Myocyte (in vitro differentiated cells): ENCODE measurements at places on chromosomes 16 and 17.

- DNase-seq, result no peak
These were observed 14.3 kb downstream of the CCDC40 start for GRCh38 chr17:80050706-80051105.

DNA sequence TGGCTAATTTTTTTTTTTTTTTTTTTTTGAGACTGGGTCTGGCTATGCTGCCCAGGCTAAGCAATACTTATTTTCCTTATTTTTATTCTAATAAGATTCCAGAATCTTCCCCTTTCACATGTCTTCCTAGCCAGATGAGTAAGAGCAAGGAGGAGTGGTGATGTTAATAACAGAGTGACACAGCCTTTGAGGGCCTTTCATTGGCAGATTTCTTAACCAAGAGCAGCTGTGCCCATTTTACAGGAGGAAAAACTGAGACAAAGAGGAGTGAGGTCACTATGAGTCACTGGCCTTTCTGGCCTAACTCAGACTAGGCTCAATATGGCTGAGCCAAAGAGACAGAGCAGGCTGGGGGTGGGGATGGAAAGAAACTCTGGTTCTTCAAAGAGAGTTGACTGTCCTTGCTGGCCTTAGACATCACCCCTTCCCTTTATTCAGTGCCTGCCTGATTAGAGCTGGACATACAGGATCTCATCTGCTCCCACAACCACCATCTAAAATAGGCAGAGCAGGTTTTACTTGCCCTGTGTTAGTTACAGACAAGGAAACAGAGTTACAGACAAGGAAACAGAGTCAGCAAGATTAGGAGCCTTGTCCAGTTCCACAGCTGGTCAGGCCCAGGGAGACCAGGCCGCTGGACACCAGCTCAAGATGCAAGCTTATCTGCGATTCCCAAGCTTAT is 50.0 kb upstream of the TOB1 start:
- no peak for DNase-seq

GRCh38 chr17:44001461-44001920 is 2.9 kb upstream of the NAGS start:
- no peak for DNase-seq

DNA sequence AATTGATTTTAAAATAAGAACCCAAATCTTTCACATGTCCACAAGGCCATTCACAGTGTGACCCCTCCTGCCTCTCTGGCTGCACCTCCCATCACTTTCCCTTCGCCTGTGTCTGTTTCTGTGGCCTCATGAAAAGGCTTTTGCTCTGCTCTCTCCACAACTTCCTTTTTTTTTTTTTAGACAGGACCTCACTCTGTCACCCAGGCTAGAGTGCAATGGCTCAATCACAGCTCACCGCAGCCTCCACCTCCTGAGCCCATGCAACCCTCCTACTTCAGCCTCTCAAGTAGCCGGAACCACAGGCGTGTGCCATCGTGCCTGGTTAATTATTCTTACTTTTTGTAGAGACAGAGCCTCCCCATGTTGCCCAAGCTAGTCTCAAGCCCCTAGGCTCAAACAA is 197.1 kb downstream of the ABCC12 start:
- DNase-seq, result no peak

DNA sequence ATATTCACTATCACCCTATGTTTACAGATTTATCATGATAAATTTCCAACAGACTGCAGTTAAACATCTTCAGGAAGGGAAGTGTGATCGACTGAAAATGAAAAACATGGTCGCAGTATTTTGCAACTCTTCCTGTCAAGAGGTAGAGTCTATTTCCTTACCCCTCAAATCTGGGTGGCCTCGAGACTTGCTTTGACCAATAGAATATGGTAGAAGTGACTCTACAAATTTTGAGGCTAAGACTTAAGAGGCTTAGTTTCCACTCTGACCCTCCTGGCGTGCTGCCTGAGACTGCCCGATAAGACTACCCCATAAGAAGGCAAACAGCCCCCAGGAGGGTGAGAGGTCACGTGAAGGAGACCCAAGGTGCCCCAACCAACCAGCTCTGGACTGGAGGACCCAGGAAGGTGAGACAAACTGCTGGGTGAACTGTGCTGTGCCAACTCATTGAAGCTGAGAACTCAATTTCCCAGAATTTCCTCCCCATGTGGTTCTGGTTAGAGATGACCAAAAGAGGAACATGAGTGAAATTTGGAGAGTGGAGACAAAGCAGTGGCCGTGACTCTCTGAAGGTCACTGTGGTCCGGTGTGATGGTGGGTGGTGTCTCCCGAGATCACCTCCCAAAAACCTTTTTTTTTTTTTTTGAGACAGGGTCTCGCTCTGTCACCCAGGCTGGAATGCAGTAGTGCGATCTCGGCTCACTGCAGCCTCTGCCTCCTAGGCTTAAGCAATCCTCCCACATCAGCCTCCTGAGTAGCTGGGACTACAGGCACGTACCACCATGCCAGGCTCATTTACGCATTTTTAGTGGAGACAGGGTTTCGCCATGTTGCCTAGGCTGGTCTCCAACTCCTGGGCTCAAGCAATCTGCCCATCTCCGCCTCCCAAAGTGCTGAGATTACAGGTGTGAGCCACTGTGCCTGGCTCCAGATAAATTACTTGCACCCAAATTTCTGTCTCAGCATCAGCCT is 38.2 kb upstream of the LITAF start:
- no peak for DNase-seq

- no peak for DNase-seq
These were observed 57.7 kb upstream of the MAP3K14 start for GRCh38 chr17:45374501-45374900.

DNA sequence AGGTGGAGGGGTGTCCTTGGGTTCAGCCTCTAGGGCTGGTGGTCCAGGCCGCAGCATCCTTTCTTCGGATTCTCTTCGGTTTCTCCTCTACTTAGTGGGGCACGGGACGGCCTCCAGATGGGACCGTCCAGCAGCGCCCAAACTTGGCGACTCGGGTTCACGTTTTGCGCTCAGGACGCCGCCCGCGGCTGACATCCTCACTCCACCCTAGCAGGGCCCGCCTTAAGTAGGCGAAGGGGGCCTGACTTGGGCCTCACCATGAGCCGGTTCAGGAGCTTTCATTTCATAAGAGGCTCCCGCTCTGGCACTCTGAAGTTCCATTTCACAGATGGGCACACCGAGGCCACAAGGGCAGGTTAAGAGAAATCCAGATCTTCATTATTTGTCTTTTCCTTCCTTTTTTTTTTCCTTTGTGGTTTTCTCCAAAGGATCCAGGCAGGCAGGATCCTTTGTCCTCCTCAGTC is 141.2 kb downstream of the SEC14L1 start:
- no peak for DNase-seq

GRCh38 chr16:22677024-22677830 is 136.7 kb upstream of the HS3ST2 start:
- DNase-seq, result no peak

DNA sequence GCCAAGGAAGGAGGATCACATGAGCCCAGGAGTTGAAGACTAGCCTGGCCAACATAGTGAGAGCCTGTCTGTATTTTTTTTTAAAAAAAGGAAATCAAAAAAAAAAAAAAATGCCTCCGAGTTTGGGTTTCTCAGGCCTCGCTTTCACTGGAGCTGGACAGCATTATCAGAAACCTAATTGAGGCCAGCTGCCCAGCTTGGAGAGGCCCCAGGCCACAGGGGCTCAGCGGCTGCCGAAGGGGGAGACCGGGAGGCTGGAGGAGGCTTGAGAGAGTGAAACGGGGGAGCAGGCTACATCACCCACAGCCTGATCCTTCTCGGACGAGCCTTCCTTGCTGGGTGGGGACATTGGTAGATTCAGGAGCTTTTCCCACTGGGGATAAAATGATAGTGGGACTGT is 5.1 kb downstream of the TTYH2 start:
- DNase-seq, result no peak

DNA sequence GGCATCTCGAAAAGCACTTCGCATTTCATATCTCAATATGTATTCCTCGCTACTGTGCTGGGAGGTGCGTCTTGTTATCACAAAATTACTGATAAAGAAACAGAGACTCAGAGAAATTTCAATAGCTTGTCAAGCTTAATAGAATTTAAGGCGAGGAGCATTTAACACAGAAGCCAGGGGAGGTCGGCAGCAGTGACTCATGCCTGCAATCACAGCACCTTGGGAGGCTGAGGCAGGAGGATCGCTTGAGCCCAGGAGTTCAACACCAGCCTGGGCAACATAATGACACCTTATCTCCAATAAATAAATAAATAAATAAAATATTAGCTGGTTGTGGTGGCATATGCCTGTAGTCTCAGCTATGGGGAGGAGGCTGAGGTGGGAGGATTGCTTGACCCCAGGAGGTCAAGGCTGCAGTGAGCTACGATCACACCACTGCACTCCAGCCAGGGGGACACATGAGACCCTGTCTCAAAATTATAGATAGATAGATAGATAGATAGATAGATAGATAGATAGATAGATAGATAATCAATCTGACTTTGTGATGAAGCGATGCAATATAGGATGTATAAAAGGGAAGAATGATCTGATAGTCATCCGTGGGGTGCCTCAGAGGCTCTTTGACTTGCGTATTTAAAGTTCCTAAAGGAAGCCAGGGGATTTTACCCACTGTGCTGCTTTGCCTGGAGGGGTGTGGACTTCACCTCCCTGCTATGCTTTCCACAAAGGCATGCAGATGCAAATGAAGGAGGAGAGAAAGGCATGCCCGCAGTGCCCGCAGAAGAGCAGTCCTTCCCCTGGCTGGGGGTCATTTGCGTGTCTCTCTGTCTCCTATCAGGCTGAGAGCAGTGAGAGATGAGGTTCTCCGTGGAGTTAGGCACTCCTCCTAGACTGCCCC is 15.9 kb upstream of the USP10 start:
- DNase-seq, result no peak

- no peak for DNase-seq
These were observed 50.7 kb upstream of the DOC2B start for GRCh38 chr17:231966-232807.

DNA sequence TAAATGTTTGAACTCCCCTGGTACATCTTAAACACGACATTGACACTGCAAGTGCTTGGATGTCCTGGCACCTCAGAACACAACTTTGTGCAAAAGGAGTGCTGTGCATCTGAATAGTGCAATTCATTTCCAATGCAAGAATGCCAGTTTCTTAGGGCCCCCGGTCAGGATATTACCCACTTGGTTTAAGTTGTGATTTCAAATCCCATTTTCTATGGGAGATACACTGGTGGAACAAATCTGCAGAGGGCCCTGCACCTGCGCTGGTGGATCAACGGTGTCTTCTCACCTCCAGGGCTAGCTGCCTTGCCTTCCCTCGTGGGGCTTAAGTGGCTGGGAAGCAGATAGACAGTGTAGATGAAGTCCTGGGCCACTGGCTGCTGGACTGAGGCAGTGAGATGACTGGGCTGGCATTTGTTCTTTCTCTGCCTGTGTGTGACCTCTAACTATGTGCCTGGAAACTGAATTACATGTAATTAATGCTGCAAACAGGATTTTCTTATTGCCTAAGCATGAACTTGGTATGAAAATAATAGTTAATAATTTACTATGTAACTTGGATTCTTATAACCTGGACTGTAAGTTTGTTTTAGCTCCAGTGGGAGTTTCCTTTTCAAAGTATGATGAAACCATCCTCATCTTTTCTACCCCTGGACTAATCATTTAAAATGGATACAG is 20.9 kb downstream of the HAPSTR1 start:
- DNase-seq, result no peak

- no peak for DNase-seq
These were observed 41.8 kb downstream of the NLRC5 start for GRCh38 chr16:57031156-57031555.

GRCh38 chr17:20927308-20927977 is 115.4 kb downstream of the USP22 start:
- DNase-seq, result no peak

- no peak for DNase-seq
These were observed 89.6 kb downstream of the RBFOX3 start for GRCh38 chr17:79521225-79521624.

- DNase-seq, result peak; percentile 90
These were observed 483.5 kb downstream of the CDH13 start for GRCh38 chr16:83110269-83110668.

- DNase-seq, result peak; percentile 77
These were observed 1.2 kb upstream of the COG1 start for GRCh38 chr17:73191443-73192205.

- DNase-seq, result peak; percentile 86
These were observed at the start of gene ELOB for GRCh38 chr16:2777231-2777902. Gene ELOB (minus strand): TSS chr16:2777280. CDS start chr16:2777239, 41 bp downstream.

- DNase-seq, result no peak
These were observed 112.6 kb downstream of the GNAO1 start for GRCh38 chr16:56303880-56304279.

- DNase-seq, result peak; percentile 22
These were observed 641 bp downstream of the KRTAP9-1 start for GRCh38 chr17:41190328-41190727.

DNA sequence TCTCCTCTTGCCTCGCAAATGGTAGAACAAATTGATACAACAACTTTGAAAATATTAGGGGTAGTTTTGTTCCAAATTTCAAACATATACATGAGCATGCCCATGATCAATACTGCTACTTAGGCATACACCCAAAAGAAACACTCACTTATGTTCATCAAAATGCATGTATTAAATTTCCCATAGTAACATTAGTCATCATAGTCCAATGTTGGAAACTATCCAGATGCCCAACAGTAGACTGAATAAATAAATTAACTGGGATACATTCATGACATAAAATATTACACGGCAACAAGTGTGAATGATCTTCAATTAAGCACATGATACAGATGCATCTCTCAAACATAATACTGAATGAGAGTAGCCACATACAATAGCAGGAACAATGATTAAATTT is 391.6 kb downstream of the CDH11 start:
- DNase-seq, result no peak

GRCh38 chr17:73007407-73007806 is 85.1 kb downstream of the SLC39A11 start:
- no peak for DNase-seq

DNA sequence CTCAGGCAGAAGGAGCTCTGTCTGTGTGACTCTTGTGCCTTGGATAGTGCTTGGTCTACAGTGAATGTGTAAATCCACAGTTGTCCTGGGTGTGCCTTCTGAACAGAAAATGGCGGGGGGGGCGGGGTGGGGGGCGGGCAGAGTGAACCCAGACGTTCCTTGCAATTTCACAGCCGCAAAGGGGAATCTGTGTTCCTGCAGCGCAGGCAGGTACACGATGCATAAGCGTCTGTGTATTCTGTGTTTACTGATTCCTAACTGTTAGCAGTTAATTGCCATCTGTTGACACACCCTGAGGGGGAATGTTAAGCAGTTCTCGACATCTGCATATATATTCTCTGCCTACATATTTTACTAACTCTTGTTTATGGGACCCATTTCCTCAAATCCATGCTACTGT is 123.5 kb upstream of the ZFHX3 start:
- no peak for DNase-seq

GRCh38 chr17:42055496-42055895 is 5.1 kb upstream of the C17orf113 start:
- DNase-seq, result no peak
